Activated CD4-positive, alpha-beta T cell treated with anti-CD3 and anti-CD28 coated beads, Interleukin-2, Interleukin-4, amounts not matched to agents 100 ng/mL and 50 ng/mL, durations not matched to agents 16 hours and 8 hours (primary cell): ENCODE measurements at places on chromosomes 5 and 9.

- no peak for DNase-seq
Measured at GRCh38 chr5:57698802-57699201, 216.2 kb upstream of the ACTBL2 start.

GRCh38 chr9:131530546-131530919 is 530 bp downstream of the UCK1 start:
- peak; percentile 13 for DNase-seq

DNA sequence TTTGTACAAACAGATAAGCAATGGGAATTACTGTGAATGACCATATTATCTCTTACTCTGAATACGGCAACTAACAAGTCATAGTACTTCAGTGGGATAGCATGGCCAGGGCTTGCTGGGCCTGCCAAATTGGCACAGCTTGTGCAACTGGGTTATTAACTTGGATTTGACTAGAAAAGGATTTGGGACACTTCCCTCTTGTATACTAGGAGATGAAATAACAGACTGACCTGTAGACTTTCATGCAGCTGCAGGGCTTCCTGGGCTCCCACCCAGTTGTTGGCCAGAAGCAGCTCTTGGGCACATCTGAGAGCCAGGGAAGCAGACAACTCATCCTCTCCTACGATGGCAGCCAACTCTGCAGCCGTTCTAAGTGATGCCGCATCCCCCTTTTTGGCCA is 39.8 kb downstream of the CNOT8 start:
- no peak for DNase-seq

DNA sequence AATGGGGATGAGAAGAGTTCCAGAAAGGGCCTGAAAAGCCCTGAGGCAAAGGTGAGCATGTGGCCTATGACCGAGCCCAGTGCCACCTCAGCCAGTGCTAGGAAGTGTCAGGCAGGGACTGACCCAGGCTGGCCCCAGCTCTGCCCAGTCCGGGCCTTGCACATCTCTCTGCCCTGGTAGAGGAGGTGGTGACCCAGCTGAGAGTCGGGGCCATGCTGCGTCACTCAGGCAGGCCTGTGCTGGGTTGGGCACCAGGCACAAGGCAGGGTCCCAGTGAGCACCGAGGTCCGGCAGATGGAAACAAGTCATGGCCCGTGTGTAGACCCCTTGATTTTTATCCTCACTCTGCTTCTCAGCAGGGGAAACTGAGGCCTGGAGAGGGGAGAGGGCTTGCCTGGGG is 729 bp downstream of the CDHR2 start:
- no peak for DNase-seq

- DNase-seq: no peak
Measured at GRCh38 chr5:82413302-82414040, 135.3 kb upstream of the RPS23 start.

- DNase-seq: no peak
Measured at GRCh38 chr5:54997081-54997480, 11.7 kb upstream of the ESM1 start.

DNA sequence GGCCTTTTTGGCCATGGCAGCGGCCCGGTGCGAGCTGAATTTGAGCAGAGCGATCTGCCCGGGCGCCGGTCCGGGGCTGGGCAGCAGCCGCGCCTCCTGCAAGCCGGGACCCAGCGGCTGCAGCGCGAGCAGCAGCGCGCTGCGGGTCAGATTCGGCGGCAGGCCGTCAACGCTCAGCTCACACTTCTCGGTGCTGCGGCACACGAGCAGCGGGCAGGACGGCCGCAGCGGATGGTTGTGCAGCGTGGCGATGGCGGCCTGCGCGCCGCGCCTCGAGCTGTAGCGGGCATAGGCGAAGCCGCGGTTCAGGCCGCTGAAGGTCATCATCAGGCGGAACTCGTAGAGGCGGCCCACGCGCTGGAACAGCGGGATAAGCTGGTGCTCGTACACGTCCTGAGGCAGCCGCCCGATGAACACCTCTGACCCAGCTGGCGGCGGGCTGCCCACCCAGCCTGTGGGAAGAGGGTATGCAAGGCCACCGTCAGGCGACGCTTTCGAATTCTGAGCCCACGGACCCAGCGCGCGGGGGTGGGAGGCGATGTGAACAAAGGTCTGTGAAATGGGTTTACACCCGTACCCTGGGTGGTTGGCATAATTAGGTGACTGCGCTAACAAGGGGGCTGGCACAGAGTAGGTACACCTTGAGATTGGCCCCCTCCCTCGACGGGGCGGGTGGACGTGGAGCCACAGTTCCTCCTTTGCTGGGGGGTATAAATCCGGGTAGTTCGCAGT is 755 bp downstream of the DND1 start:
- DNase-seq: no peak

DNA sequence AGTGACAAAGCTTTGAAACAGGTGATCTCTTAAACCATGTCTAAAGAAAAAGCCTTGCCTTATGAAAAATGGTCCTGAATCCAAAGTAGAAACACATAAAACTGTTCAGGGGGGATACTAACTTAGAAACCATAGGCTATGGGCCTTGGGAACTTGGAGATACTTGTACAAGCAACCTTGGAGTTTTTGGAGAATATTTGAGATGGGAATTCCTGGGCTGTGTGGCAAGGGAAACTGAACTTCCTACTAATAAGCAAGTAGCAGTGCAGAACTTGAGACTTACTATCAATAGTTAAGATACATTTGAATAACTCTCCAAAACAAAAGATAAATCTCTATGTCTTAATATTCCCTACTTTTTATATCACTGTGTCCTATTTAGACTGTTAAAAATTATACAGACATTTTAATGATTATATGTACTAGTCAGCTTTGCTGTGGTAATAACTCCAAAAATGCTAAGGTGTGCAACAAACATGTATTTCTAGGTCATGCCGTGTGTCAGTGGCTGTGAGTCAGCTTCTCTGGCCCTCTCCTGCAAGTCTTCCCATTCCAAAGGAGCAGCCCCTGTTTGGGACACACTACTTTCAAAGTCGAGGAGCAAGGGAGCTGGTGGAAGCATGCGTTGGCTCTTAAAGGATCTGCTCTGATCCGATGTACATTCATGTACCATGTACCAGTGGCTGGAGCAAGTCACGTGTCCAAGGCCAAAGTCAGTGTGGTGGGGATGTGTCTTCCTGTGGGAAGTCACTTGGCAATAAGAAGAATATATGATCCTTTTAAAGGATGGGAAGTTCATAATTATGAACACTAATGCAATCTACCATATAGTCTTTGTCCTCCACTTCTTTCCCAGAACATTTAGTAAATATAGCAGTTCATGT is 39.6 kb downstream of the SNX30 start:
- DNase-seq: no peak

DNA sequence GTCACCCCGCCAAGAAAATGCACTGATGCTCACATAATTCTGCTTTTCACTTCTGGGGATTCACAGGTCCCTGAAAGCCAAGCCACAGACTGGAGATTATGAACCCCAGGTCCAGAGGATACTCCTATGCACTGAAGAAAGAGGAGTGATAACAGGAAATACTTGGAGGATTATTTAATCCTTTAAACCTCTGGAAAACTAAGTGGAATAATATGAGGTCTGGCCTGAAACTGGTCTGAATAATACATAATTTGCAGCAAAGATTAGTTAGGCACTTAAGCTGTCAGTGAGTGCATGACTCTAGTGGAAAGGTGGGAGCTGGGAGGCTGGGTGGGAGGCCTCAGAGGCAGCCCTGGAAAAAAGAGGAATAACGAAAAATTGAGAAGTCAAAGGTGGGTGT is 45.7 kb downstream of the MARCHF3 start:
- DNase-seq: no peak

DNA sequence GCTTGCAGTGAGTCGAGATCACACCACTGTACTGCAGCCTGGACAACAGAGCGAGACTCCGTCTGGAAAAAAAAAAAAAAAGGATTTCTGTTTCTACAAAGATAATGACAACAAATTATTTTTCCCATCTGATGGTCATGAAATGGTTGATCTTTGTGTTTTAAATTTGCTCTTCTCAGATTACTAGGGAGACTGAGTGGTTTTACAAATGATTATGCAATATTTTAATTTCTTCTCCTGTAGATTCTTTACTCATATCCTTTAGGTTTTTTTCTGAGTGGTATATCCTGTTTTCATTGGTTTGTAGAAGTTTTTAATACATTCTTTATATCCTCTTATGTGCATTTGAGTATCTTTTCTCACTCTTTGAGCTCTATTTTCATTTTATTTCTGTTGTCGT is 20.6 kb upstream of the AUH start:
- DNase-seq: no peak

GRCh38 chr5:97531549-97531948 is 348.5 kb upstream of the RIOK2 start:
- DNase-seq: no peak

DNA sequence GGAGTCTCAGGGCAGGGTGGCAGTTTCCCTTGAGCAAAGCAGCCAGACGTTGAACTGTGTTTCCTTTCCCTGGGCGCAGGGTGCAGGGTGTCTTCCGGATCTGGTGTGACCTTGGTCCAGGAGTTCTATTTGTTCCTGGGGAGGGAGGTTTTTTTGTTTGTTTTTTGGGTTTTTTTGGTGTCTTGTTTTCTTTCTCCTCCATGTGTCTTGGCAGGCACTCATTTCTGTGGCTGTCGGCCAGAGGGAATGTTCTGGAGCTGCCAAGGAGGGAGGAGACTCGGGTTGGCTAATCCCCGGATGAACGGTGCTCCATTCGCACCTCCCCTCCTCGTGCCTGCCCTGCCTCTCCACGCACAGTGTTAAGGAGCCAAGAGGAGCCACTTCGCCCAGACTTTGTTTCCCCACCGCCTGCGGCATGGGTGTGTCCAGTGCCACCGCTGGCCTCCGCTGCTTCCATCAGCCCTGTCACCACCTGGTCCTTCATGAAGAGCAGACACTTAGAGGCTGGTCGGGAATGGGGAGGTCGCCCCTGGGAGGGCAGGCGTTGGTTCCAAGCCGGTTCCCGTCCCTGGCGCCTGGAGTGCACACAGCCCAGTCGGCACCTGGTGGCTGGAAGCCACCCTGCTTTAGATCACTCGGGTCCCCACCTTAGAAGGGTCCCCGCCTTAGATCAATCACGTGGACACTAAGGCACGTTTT is 3.5 kb upstream of the PHYHD1 start:
- no peak for DNase-seq

- DNase-seq: no peak
Measured at GRCh38 chr5:149654231-149654630, 72.9 kb downstream of the ARHGEF37 start.

DNA sequence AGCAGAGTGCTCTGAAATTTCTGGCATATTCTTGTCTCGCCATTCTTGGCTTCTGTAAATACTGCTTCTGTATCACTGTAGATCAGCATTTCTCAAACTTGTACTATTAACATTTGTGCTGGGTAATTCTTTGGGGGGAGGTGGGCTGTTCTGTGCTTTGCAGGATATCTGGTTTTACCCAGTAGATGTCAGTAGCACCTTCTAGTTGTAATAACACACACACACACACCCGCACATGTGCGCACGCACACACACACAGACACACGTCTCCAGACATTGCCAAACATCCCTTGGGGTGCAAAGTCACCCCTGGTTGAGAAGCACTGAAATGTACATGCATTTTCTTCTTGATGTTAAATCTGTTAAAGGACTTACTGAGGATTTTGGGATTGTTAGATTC is 304.1 kb downstream of the MAT2B start:
- DNase-seq: no peak

GRCh38 chr9:123478160-123478559 is 122.2 kb downstream of the CRB2 start:
- DNase-seq: no peak

DNA sequence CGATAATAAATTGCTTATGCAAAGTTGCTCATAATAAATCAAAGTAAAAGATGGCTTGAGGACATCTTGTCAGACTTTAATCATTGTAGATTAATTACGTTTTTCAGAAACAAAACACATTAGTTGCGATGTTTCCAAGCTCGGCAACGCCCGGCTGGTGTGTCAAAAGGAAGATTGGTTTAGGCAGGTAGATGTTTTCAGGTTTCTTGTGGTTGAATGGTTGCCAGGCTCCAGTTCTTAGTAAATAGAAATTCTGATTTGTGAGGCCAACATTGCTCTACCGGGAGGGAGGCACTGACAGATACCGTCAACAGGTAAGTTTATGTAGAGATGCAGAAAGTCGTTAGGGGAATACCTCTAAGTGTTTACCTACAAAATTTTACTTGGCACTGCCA is 280.3 kb downstream of the NPR3 start:
- DNase-seq: no peak

DNA sequence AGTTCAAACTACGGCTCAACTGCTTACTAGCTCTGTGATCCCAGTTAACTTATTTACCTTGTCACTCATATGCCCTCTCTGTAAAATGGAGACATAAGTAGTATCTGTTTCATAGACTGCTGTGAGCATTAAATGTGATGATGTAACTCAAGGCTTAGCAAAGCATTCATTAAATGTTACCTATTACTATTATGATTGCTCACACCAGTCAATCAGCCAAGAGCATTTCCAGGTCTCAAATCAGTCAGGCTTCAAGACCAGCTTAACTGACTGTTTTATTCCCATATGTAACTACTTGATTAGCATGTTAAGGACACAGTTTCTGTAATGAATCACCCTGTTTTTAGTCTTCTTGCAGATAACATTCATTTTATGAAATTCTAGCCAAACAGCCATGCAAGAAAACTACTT is 413.3 kb downstream of the MLLT3 start:
- DNase-seq: peak; percentile 79

GRCh38 chr9:100669968-100670367 is 92.1 kb downstream of the CAVIN4 start:
- DNase-seq: no peak

GRCh38 chr9:16315720-16316119 is 554.8 kb downstream of the BNC2 start:
- no peak for DNase-seq

GRCh38 chr5:7886849-7887475 is 18.0 kb downstream of the MTRR start:
- peak; percentile 29 for DNase-seq

GRCh38 chr5:1329111-1329579 is 15.8 kb downstream of the CLPTM1L start:
- no peak for DNase-seq

DNA sequence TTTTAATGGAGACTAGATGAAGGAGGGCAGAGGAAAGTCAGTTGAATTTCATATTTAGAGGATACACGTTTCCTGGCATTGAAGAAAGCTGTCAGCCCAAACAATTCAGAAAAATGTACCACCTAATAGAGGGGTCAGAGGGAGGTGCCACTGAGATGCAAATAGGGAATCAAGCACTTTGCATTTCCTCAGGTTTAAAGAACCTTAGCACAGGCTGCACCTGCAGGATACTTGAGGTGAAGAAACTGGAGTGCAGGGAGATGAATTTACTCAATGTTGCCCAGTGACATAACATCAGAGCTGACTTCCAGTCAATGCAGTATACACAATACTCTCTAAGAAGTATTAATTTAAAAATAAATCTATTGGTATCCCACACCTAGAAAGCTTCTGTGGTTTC is 67.0 kb upstream of the MAST4 start:
- DNase-seq: no peak

- DNase-seq: no peak
Measured at GRCh38 chr9:69371001-69371400, 46.0 kb downstream of the ENTREP1 start.

DNA sequence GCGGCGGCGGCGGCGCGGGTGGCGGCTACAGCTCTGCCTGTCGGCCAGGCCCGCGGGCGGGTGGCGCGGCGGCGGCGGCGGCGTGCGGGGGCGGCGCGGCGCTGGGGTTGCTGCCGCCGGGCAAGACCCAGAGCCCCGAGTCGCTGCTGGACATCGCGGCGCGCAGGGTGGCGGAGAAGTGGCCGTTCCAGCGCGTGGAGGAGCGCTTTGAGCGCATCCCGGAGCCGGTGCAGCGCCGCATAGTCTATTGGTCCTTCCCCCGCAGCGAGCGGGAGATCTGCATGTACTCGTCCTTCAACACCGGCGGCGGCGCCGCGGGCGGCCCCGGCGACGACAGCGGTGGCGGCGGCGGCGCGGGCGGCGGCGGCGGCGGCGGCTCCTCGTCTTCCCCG is 296 bp downstream of the ZSWIM6 start:
- DNase-seq: peak; percentile 12
